Activated naive CD8-positive, alpha-beta T cell treated with anti-CD3 and anti-CD28 coated beads, Interleukin-2, amount 10 ng/mL, durations not matched to agents 7 days and 5 days (primary cell): ENCODE measurements at places on chromosomes 6 and 20. TPM values are rescaled to one million over a fixed set of nuclear protein-coding genes. Genes with fewer than 3 reads are reported as not detected.

NDUFAF4 gene
- 27.8 TPM for total RNA-seq

TMEM74B gene
- total RNA-seq: 3.5 TPM

NR2E1 gene
- not detected for total RNA-seq

TCF15 gene
- not detected for total RNA-seq

SLC35B3 gene
- total RNA-seq: 11.6 TPM

DSP gene
- total RNA-seq: 0.17 TPM

RAET1E gene
- total RNA-seq: not detected

MED20 gene
- 21.4 TPM for total RNA-seq

MYLK4 gene
- 0.62 TPM for total RNA-seq

OR2H2 gene
- not detected for total RNA-seq

CSTF1 gene
- 58.3 TPM for total RNA-seq

PGC gene
- not detected for total RNA-seq

PLCB4 gene
- not detected for total RNA-seq

EYA4 gene
- total RNA-seq: not detected

CCN5 gene
- not detected for total RNA-seq
